ENCODE measurements at places on chromosomes 2 and 18. TPM values are rescaled to one million over a fixed set of nuclear protein-coding genes. Genes with fewer than 3 reads are reported as not detected.

SERPINB8 gene
- total RNA-seq, result 1.3 TPM

TACR1 gene
- total RNA-seq, result 0.94 TPM

PLCL1 gene
- total RNA-seq, result 31.0 TPM

CYTIP gene
- total RNA-seq, result 2.5 TPM

ARHGAP25 gene
- total RNA-seq, result 1.3 TPM

ANKRD30BL gene
- 47.0 TPM for total RNA-seq

C2orf42 gene
- total RNA-seq, result 30.4 TPM

TXNDC2 gene
- not detected for total RNA-seq
